ENCODE measurements at places on chromosomes 7 and 10.

DNA sequence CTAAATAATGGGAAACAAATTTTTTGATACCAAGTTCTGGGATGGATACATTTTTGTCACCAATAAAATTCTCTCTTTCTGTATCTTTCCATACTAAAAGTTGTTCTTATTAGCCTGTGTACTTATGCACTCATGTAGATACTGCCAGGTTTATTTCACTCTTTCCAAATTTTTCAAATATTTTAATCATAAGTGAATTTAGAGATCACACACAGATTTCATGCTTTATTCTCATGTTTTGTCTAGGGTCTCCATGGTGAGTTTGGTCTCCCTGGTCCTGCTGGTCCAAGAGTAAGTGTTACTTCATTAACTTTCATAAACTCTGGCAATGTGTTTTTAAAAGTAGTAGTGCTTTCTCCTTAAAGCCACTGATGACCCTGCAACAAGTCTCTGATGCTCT is 20.3 kb downstream of the COL1A2 start:
- DNase-seq = no peak

DNA sequence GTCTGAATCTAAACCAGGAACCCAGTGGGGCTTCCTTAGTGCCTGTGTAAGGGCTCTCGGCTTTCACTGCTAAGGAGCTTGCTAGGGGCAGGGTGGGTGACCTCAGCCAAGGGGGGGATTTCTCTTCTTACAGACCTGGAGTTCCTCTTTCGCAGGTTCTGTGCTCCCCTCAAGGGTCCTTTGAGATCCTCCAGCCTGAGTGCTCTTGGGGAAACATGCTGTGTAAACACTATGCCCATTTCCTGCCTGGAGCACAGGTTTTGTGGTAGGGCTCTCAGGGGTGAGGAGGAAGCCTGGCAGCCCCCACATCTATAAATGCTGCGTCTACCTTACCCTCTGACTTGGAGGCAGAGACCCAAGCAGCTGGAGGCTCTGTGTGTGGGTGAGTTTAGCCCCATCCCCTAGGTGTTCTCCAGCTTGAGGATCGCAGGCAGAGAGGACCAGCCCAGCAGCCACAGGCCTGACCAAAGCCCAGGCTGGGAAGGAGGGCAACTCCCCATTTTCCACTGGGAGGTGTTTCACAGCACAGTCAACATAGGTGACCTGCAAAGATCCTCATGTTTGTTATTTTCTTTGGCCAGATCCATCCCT is at the start of gene SFTPA1:
SFTPA1 (plus strand) TSS at position 339 of the 591 bp plus-strand sequence. CDS start 887 bp downstream, outside the sequence.
- no peak for DNase-seq

- DNase-seq = no peak
These were observed 36.6 kb downstream of the AMZ1 start for GRCh38 chr7:2724453-2725177.

DNA sequence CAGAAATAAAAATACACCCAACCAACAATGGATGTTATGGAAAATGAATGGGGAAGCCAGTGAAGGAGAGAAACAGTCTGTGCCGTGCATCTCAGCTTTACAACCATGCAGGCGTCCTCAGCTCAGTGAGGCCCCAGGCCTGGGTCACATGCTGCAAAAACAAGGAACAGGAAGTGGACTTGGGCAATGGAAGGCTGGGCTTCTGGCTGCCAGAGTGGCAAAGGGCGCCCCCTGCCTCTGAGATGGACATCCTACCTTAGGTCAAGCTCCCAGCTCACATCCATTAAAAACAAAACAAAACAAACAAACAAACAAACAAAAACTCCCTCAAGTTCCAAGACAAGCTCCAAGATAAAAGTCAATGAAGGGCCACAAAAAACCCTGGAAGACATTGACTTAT is 54.7 kb upstream of the AFAP1L2 start:
- no peak for DNase-seq

- no peak for DNase-seq
These were observed 7.1 kb downstream of the ZNF736 start for GRCh38 chr7:64320547-64321513.

GRCh38 chr7:42250411-42250810 is 13.4 kb upstream of the GLI3 start:
- DNase-seq = no peak

GRCh38 chr10:27019827-27020226 is 80.5 kb downstream of the ANKRD26 start:
- DNase-seq = no peak

- DNase-seq = no peak
These were observed 308.2 kb downstream of the PPP1R3A start for GRCh38 chr7:113610572-113610971.

GRCh38 chr7:114760477-114760876 is 161.4 kb upstream of the MDFIC start:
- DNase-seq = no peak

GRCh38 chr10:19977097-19977521 is 160.9 kb downstream of the PLXDC2 start:
- no peak for DNase-seq

DNA sequence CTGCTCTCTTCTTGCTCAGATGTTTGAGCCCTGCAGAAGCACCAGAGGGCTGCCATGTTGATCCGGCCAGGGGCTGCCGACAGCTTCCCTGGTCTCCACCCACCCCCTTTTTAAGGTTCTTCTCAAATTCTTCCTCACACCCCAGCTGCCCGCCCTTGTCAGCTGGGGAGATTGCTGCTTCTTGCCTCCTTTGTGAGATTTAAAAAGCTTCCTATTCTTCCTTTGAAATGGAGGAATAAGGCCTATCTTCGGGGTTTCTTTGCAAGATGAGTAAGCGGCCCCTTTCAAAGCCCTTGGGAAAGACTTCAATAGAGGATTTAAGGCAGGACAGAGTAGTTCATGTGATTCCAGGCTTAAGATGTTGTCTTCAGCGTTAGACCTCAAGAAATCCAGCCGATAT is 211.9 kb upstream of the SHH start:
- DNase-seq = no peak

- no peak for DNase-seq
These were observed 73.0 kb downstream of the CTBP2 start for GRCh38 chr10:125087191-125087896.

GRCh38 chr7:12030116-12030515 is 181.0 kb upstream of the TMEM106B start:
- no peak for DNase-seq

DNA sequence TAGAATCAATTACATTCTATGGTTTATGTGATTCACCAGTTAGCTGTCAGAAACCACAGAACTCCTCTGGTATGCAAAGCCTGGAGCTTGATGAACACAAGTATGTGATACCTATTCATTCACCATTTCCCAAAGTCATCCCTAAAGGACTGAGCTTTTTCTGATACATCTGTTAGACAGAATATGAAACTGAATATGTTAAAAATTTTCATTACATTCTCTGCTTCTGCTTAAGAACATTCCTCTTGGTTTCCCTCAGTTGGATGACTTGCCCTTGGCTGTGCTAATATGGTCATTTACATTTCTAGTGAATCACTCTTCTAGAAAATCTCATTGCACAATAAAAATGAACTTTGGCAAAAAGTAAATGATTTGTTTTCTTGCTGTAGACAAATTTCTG is 10.8 kb upstream of the PON1 start:
- DNase-seq = no peak

GRCh38 chr10:71817831-71818655 is 33.0 kb downstream of the PSAP start:
- DNase-seq = no peak

GRCh38 chr10:124524991-124525653 is 63.5 kb downstream of the LHPP start:
- no peak for DNase-seq

DNA sequence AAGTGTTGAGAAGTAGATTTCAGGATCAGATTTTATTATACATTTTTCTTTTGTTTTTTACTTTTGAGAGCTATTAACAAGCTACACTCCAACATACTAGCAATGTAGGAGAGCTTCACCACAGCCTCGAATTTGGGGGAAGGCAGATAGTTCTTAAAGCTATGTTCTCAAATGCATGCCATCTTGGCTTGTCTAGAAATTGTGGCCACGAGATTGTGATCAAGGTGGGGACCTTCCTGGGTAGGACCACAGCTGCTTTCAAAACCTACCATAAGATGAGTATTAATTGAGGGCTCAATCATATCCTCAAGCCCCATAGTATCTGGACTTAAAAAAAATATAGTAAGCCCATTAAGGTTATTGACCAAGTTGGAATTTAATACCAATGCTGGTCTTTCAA is 27.9 kb upstream of the JAZF1 start:
- DNase-seq = no peak

- DNase-seq = no peak
These were observed 25.2 kb upstream of the MKLN1 start for GRCh38 chr7:131302446-131302845.

DNA sequence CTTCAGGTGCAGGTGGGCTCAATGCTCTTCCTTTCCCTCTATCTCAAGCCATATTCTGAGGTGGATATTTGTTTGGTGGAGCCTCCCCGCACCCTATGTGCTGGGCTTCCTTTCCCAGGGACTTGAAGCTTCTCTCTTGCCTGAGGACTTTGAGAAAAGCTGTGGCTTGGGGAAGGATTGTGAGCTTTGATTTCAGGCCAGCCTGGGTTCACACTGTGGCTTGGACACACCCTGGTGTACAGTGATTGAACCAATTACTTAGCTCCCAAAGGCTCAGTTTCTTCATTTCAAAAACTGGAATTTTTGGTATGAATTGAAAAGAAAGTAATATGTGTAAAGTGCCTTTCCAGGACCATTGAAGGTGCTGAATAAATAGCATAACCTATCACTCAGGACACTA is 224.5 kb upstream of the GLI3 start:
- DNase-seq = no peak

- no peak for DNase-seq
These were observed 86.3 kb downstream of the ALOX5 start for GRCh38 chr10:45460235-45460878.

GRCh38 chr7:29881724-29882123 is 75.4 kb downstream of the WIPF3 start:
- DNase-seq = no peak

GRCh38 chr10:114547514-114547913 is 110.6 kb downstream of the ABLIM1 start:
- DNase-seq = no peak
